Pulmonary artery endothelial cell (primary cell): ENCODE measurements at places on chromosomes 2 and 18.

GRCh38 chr2:152762202-152762601, 43.8 kb downstream of the ARL6IP6 start:
- DNase-seq, result peak; percentile 13

GRCh38 chr2:196293751-196294515, 122.6 kb upstream of the STK17B start:
- peak; percentile 60 for DNase-seq

DNA sequence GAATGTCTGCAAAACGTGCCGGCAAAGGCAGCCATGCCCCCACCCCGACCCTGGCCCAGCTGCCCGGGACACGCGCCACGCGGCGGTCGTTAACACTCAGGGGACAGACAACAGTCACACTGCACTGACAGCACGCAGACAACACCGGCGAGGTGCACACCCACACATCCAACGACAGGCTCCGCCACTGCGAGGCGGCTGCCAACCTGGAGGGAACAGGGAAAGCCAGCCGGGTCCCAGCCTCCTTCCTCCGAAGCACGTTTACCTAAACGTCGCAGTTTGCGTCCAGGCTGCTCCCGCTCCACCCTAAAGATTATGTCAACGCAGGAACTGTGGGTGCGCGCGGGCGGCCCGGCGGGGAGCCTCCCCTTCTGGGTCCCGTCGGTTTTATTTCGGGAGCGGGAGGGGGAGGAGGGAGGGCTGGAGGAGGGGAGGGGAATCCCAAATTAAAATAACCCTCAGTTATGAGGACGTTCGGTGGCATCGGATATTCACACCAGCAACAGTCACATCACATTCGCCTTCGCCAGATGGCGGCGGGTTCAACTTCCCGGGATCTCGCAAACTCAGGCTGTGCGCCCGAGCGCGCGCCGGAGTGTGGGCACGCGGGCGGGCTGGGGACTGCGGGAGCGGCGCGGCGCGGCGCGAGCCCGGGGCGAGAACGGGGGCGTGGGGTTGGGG, 644 bp downstream of the PTGR3 start:
- DNase-seq, result no peak

DNA sequence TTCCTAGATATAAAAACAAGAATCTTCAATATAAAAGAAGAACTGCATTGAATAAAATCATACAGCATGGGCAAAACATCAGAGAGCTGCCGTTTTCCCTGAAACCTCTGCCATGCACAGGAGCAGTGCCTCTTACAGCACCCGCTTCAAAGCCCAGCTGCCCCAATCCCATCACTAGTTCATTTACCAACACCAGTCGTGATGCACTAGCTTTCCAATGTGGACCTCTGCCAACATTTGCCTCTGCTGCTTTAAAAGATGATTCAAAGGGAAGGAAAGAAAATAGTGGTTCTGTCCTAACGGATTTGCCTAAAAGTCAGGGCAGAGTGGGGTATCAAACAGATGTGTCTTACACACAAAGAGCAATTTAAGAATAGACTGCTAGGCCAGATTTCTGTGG, 43.4 kb upstream of the AP1S3 start:
- DNase-seq, result no peak

- DNase-seq, result no peak
These were observed 16.9 kb downstream of the SH2D6 start for GRCh38 chr2:85435220-85435958.

GRCh38 chr18:55900380-55900779, 312.4 kb upstream of the TCF4 start:
- DNase-seq, result no peak

DNA sequence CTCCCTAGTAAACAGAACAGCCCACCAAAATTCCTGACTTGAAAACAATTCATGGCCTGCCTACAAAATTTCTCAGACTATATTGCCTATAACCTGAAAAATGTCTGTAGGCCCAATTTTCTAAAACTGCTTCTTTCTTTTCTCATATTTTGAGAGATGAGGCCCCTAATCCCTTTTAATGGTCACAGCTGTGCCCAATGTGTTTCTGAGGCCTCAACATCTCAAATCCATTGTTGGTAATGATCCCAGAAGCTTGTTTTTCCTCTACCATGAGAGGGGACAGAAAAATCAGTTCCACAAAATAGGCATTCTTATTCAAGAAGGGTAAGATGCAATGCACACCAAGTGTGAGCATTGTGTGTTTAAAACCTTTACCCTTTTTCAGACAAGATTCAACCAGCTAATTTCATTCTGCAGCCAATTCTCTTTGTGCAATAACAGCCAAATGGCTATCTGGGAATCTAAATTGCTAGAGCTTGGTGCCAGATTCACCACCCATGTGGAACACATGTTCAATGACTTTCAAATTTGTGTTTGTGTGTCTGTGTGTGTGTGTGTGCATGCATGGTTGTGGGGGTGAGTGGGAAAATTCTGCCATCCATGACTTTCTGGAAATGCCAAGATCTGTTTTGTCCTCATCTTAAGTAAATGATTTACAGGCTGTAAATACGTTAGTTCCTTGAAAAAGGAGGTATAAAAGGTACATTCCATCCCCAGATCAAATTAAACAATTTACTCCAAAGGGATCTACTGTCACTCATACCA, 319.5 kb downstream of the TNS1 start:
- DNase-seq, result no peak

- no peak for DNase-seq
These were observed 35.2 kb downstream of the FAM178B start for GRCh38 chr2:96951125-96951654.

DNA sequence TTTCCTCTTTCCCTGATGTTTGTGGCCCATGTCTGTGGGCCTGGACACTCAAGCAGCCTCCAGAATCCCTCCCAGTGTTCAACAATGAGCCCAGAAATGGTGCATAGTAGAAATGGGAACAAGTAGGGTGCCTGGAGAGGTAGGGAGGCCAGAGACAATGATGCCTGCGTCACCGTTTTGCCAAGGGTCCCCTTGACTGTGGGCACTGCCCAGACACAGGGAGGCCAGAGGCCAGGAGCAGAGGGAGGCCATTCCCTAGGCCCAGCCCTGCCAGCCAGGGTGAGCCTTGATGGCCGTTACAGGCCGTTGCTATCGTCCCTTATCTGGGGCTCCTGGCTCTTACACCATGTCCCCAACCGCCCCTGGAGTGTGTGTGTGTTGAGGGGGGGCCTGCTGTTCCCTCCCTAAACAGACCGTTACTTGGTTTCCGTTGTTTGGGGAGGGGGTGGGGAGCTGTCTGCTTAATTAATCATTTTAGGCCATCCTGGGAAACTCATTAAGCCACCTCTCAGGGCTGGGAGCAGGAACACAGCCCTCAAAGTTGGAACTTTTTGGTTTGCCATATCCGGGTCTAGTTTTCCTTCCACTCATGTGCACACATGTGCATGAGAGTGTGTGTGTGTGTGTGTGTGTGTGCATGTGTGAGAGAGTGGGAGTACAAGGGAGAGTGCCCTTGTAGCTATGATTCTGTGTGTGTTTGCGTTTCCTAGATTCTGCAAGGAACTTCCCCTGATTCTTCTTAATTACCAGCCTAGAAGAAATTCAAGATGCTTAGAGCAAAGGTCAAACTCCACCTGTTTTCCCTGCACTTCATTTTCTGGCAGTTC, 135.2 kb upstream of the HAAO start:
- peak; percentile 92 for DNase-seq
